Calu3 (cell line): ENCODE measurements at places on chromosomes 11 and 22.

DNA sequence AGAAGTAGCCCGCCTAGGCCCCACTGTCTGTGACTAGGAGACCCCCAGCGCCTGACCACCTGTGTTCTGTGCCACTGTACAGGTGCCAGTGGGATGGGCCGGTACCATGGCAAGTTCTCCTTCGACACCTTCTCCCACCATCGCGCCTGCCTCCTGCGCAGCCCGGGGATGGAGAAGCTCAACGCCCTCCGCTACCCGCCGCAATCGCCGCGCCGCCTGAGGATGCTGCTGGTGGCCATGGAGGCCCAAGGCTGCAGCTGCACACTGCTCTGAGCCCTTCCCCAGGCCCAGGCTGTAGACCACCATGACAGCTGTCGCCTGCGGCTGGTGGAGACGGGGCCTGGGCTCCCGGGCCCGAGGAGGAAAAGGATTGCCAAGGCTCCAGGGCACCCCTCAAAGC, 2.8 kb upstream of the NDUFS8 start:
- no peak for DNase-seq

GRCh38 chr22:17655289-17655688, 16.7 kb downstream of the BCL2L13 start:
- DNase-seq, result no peak

- DNase-seq, result no peak
Measured at GRCh38 chr22:49155770-49156580, 671.7 kb downstream of the BRD1 start.

GRCh38 chr11:47418454-47419259, 7.6 kb downstream of the PSMC3 start:
- no peak for DNase-seq

DNA sequence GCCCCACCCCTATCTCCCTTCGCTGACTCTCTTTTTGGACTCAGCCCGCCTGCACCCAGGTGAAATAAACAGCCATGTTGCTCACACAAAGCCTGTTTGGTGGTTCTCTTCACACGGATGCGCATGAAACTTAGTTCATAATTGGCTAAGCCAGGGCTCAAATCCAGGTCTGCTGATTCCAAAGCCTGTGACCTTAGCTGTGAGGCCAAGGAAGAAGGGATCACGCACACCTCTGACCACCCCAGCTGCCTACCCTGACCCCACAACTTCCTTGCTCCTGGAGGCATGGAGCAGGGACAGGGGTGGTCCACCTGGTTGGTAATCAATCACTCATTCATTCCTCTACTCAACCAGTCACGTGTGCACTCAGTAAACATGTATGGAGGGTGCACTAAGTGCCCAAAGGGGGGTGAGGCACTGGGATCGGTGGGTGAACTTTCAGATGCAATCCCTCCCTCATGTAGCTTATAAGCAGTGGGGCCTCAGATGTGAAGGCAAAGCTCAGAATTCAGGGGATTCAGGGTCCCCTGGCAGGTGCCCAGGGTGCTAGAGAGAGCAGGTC, 10.3 kb downstream of the FXYD2 start:
- DNase-seq, result no peak

GRCh38 chr11:69122630-69123431, 32.9 kb upstream of the SMIM38 start:
- peak; percentile 96 for DNase-seq

DNA sequence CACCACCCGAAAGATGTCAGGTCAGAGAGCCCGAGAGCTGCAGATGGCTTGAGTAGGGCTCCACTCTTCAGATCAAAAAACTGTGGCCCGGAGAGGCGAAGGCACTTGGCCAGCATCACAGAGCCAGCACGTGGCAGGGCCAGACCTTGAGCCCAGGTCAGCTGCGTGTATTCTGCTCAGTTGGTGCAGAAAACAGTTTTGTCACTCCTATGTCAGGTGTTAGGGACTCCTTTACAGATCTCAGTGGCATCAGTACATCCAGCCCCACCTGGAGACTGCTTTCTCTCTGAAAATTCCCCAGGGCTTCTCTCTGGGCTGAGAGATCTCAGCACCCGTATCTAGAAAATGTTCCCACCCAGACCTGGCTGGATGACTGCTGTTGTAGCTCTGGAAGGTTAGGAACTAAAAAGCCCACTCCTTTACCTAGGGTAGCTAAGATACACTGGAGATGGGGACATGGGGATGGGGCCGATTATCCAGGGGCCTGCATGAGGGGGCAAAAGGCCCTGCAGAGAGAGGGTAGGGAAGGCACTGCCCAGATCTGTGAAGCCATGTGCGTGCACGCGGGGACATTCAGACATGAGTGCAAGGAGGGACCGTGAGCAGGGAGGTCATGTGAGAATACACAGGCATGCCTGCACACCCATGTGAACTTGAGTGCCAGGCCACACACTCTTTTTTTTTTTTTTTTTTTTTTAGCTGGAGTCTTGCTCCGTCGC, 3.4 kb downstream of the APOA1 start:
- no peak for DNase-seq

- no peak for DNase-seq
Measured at GRCh38 chr22:29197096-29197495, 8.6 kb upstream of the EMID1 start.

- no peak for DNase-seq
Measured at GRCh38 chr11:375065-376025, 6.0 kb downstream of the B4GALNT4 start.

GRCh38 chr11:5631969-5632635, 7.3 kb downstream of the TRIM34 start:
- no peak for DNase-seq

GRCh38 chr22:45506816-45507360, 4.2 kb downstream of the FBLN1 start:
- no peak for DNase-seq

DNA sequence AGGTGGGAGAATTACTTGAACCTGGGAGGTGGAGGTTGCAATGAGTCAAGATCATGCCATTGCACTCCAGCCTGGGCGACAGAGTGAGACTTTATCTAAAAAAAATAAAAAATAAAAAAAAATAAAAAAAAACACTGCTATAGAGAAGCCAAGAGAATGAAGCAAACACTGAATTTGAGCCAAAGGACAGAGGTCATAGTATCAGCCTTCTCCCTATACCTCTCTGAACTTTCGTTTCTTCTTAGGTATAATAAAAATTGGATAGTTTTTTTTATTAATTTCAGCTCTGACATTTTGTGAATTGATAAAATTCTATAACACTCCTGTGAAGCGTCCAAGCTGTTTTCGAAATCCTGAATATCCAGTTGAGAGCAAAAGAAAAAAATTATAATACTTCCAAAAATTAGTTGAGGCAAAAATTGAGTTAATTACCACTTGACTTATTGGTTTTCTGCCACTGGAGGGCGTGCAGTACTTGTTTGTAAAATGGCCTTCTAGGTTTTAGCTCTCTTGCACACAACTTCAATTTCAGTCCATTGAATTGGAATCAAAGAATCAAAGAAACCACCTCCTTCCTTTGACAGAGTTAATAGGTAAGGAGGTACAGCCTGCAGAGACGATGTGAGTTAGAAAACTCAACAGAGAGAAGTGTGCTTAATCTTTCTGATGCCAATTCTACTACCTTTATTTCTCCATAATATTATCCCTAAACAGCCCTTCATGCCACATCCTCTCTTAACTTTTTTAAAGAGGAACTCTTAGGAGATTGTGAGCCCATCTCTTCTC, 143.2 kb downstream of the BBOX1 start:
- DNase-seq, result peak; percentile 57

DNA sequence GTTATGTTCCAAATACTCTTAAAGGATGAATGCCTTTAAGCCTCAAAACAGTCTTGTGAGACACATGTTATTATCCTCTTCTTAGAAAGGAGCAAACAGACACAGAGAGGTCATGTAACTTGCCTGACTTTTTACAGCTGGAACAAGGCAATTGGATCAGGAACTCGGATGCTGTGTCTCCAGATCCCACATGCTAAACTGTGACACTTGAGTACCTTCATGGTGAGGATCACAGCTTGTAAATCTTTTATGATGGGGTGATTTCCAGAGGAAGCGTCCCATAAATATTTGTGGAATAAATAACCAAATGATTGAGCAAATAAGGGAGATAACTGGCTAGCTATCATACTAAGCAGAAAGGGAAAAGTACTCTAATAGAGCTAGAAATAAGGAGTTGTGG, 171.2 kb downstream of the C11orf91 start:
- DNase-seq, result no peak
